T1000 (cell line): ENCODE measurements at places on chromosomes 2 and 18.

GRCh38 chr2:134420259-134420658 lies 166.4 kb downstream of the MGAT5 start:
- DNase-seq = no peak

DNA sequence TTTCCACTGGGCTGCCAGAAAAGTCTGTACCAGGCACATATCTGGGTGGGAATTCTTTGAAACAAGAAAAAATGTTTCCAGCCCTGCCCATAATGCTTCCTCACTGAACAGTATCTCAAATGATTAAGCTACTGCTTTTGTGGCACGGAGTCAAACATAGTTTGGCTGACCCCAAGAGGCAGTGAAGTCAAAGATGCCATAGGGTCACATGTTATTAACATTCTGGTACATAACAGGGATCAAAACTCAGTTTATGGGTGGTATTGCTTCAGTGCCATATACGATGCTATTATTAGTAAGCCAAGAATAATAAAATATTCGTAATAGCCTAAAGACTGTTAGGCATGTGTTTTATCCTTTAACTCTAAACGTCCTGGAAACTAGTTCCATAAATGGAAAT lies 112.4 kb downstream of the FEZ2 start:
- DNase-seq = no peak

DNA sequence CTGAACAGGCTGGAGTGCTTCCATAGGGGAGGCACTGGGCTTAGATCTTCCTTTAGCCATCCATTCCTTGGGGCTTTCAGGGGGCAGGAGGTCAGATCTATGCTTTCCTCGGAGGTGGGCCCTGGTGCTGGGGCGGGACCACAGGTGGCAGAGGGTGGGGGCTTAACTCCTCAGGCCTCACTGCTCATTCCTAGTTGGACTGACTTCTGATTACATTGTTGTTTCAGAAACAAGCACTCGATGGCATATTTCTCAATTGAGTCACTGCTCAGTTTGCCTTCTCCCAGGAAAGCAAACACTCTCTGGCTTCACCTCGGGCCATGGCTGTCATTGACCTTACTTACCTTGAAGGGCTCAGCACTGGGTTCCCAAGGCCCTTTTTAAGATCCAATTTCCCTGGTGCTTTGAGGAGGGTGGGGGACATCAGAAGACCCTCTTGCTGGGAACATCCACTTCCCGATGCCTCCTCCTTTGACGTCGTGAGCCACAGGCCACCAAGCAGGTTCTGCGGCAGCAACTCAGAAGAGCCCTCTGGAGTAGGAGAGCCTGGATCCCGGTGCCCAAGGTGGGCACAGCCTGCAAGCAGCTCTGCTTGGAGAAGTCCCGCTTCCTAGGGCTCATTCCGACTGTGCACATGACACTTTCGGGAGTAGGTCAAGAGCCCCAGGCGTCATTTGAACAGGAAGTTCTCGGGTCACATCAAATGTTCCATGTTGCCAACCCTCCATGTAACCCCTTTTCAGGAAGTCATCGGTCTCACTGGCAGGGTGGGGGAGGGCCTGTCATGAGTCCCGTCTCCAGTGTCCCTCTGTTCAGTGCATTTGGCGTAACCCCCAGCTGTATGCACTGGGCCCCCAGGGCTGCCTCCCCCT lies 40.6 kb downstream of the SDC1 start:
- no peak for DNase-seq

DNA sequence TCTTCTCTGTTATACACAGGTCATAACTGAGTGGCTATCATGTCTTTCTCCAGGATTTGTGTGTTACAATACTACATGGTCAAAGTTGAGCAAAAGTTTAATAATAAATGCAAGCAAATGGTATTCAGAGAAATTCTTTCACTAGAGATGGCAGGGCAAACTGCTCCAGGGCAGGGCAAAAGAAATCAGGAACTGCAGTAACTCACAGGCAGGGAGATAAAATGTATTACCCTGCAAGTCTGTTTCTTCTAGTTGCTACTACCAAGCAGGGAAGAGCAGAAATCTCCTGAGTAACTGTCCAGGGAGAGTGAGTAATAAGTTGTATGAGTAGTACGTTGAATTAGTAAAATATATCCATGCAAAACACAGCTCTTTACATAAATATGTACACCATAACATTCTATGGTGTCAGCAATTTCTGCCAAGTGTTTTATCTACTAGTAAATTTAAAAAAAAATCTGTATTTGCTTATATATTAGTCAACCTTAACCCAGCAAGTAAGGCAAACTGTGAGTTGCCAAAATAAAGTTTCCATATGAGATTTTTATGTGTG lies 404.1 kb downstream of the ZEB2 start:
- DNase-seq = no peak

DNA sequence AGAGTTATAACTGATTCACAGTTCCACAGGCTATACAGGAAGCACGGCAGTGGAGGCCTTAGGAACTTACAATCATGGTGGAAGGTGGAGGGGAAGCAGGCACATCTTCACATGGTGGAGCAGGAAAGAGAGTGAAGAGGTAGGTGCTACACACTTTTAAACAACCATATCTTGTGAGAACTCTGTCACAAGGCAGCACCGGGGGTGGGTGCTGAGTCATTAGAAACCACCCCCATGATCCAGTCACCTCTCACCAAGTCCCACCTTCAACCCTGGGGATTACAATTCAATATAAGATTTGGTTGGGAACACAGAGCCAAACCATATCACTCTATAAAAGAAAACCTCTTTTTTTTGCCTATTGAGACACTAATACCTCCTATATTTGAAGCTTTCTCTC lies 1108.5 kb upstream of the CDH2 start:
- DNase-seq = no peak
